ENCODE measurements at places on chromosomes 16 and 17.

DNA sequence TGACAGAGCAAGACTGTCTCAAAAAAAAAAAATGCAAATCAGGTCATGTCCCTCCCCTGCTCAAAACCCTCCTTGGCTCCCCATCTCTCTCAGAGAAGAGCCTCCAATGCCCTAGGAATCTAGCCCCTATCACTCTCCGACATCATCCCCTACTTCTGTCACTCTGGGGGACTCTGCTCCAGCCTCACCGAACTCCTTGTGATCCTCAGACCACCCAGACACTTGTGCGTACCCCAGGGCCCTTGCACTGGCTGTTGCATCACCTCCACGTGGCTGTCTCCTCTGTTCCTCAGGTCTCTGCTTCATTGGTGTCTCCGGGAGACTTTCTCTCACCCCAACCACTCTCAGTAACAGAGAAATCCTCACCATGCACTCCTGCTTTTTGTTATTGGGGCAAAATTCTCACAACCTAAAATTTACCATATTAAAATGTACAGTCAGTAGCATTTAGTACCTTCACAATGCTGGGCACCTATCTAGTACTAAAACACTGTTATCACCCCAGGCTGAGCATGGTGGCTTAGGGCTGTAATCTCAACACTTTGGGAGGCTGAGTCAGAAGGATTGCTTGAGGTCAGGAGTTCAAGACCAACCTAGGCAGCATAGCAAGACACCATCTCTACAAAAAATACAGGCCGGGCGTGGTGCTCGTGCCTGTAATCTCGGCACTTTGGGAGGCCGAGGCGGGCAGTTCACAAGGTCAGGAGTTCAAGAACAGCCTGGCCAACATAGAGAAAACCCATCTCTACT, 15.2 kb downstream of the PLA2G10 start:
- DNase-seq, result no peak

DNA sequence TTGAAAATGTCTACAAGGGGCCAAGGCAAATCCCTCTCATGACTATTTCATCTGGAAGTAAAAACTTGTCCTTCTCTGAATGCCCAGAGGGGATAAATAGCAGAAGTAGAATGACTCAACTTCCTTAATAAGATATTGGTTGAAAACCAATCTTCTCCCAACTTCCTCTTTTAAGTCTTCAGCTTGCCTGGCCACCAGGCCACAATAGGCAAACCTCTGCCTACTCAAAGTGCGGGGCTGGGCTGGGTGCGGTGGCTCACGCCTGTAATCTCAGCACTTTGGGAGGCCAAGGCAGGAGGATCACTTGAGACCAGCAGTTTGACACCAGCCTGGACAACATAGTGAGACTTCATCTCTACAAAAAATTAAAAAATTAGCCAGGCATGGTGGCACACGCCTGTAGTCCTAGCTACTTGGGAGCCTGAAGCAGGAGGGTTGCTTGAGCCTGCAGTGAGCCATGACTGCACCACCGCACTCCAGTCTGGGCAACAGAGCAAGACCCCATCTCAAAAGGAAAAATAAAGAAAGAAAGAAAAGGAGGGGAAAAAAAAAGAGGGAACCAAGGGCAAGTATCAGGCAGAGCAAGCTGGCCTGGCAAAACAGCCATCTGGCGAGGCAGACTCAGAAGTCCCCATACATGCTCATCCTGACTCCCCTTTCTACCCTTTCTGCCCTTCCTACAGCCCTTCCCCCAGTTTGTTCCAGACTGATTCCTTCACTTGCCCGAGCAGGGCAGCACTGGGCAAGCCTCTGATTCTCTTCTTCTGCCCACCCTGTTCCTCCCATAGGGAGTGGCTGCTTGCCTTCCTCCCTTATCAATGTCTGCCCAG, 20.6 kb downstream of the MAP3K14 start:
- DNase-seq, result peak; percentile 74

DNA sequence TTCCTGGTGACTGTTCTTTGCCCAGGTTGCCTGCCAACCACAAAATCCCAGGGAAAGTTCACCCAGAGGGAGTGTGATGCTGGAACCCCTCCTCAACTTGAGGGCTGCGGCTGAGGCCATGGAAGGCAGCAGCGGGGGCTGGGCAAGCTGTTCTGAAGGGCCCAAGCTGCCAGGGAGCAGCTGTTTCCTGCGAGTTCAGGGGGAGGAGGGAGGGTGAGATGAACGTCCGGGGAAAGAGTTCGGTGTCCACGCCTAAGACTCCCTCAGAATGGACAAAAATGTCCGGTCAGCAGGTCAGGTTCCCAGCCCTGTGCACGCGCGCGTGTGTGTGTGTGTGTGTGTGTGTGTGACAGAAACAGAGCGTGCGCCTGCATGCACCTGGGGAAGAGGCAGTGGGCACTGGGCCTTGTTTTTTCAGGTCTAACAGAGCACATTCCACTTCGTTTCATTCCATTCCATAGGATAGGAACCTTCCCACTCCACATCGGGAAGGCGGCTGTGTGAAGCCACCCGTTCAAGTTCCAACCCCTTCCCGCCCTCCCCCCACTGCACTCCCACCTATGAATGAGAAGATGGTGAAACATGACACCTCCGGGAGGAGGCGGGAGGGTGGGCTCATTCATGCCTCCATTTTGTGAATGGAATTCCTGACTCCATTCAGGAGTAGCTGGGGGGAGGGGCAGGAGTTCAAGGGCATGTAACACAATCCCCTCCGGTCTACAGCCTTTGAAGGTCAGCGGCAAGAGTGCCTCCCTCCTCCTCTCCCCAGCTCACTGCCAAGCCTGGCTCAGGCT, 15.7 kb downstream of the ETV4 start:
- DNase-seq, result peak; percentile 75

- DNase-seq, result no peak
These were observed 19.9 kb upstream of the ZC3H18 start for GRCh38 chr16:88550246-88550661.

DNA sequence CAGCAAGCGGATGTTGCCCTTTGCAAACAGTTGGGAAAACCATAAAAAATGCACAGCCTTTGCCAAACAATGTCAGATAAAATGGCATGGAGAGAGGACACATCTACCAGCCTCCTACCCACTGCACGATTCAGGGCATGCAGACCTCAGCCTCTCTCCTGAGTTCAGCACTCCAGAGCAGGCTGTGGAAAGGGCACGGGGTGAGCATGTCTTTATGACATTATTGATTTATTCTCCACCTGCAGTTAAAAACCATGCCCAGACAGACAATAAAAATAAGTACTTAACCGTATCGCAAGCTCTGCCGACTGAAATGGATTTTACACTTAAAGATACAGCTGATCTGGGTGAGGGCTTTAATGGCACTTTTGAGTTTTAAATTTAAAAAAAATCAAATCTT, 127.1 kb downstream of the MAF start:
- DNase-seq, result no peak

GRCh38 chr16:21235199-21235585, 1.7 kb downstream of the ANKS4B start:
- DNase-seq, result no peak

GRCh38 chr16:70418274-70418992, 20.5 kb downstream of the ST3GAL2 start:
- DNase-seq, result no peak

GRCh38 chr16:27769561-27770255, 219.8 kb downstream of the KATNIP start:
- peak; percentile 31 for DNase-seq

- no peak for DNase-seq
These were observed 42.1 kb downstream of the AIPL1 start for GRCh38 chr17:6392609-6393350.
